Myocyte (in vitro differentiated cells): ENCODE measurements at places on chromosomes 2 and 18. TPM values are rescaled to one million over a fixed set of nuclear protein-coding genes. Genes with fewer than 3 reads are reported as not detected.

Gene NRBP1
- 168 and 169 TPM in 2 replicates for total RNA-seq

Gene RNF103
- 32.9 and 50.6 TPM in 2 replicates for total RNA-seq

Gene CCDC68
- total RNA-seq = not detected in 2 replicates

Gene TWIST2
- 5.0 and 9.2 TPM in 2 replicates for total RNA-seq

Gene SERPINB3
- not detected in 2 replicates for total RNA-seq

Gene NAGK
- 54.6 and 75.3 TPM in 2 replicates for total RNA-seq

Gene GPR55
- total RNA-seq = 0.03 TPM in 1 of 2 replicates, not detected in the other

Gene ZNF385B
- total RNA-seq = 1.2 and 2.9 TPM in 2 replicates

Gene EFEMP1
- total RNA-seq = 5.1 and 12.7 TPM in 2 replicates

Gene HS1BP3
- total RNA-seq = 24.9 and 35.0 TPM in 2 replicates

Gene GCKR
- not detected in 2 replicates for total RNA-seq

Gene EVX2
- total RNA-seq = not detected in 2 replicates

Gene ELAC1
- total RNA-seq = 3.2 and 3.5 TPM in 2 replicates

Gene IFIH1
- total RNA-seq = 4.5 and 5.1 TPM in 2 replicates

Gene COL3A1
- total RNA-seq = 1,311 and 1,575 TPM in 2 replicates

Gene MYO7B
- 0.16 TPM in 1 of 2 replicates, not detected in the other for total RNA-seq

Gene ATP5F1A
- total RNA-seq = 918 and 1,000 TPM in 2 replicates

Gene DYSF
- total RNA-seq = 114 and 149 TPM in 2 replicates

Gene NTSR2
- not detected in 2 replicates for total RNA-seq

Gene LIMS2
- 6.9 and 8.8 TPM in 2 replicates for total RNA-seq

Gene LAMA3
- 1.2 and 2.8 TPM in 2 replicates for total RNA-seq

Gene IL37
- not detected in 2 replicates for total RNA-seq

Gene CIDEA
- not detected in 2 replicates for total RNA-seq

Gene SERPINB10
- not detected in 2 replicates for total RNA-seq

Gene CXCR1
- total RNA-seq = not detected in 2 replicates

Gene SLC23A3
- 0.26 TPM in 1 of 2 replicates, not detected in the other for total RNA-seq

Gene PCARE
- 0.31 and 0.32 TPM in 2 replicates for total RNA-seq

Gene LOXHD1
- total RNA-seq = not detected in 2 replicates

Gene KCNS3
- total RNA-seq = 8.8 and 18.0 TPM in 2 replicates

Gene CRYGC
- total RNA-seq = not detected in 2 replicates

Gene SCN9A
- 2.8 and 2.9 TPM in 2 replicates for total RNA-seq

Gene PLGLB2
- 2.7 and 5.3 TPM in 2 replicates for total RNA-seq

Gene FEZ2
- total RNA-seq = 60.4 and 76.8 TPM in 2 replicates

Gene CHAC2
- 9.4 and 11.2 TPM in 2 replicates for total RNA-seq

Gene ANKRD23
- total RNA-seq = 3.4 and 4.3 TPM in 2 replicates

Gene ADRA2B
- total RNA-seq = not detected in 2 replicates

Gene GPR155
- total RNA-seq = 5.6 and 7.3 TPM in 2 replicates

Gene C2orf81
- 0.26 and 1.4 TPM in 2 replicates for total RNA-seq

Gene DNAJC5G
- not detected in 2 replicates for total RNA-seq

Gene GMCL1
- 9.7 and 13.6 TPM in 2 replicates for total RNA-seq

Gene ALK
- 0.27 TPM in 1 of 2 replicates, not detected in the other for total RNA-seq

Gene FBXO36
- total RNA-seq = 1.5 and 2.1 TPM in 2 replicates

Gene CYS1
- 0.16 and 1.1 TPM in 2 replicates for total RNA-seq

Gene MYL1
- total RNA-seq = 391 and 635 TPM in 2 replicates

Gene FHOD3
- total RNA-seq = 23.2 and 57.5 TPM in 2 replicates
